ENCODE measurements at places on chromosomes 5 and 9.
A peak's percentile ranks its signal among the peaks of the same experiment; 100 is the strongest.

DNA sequence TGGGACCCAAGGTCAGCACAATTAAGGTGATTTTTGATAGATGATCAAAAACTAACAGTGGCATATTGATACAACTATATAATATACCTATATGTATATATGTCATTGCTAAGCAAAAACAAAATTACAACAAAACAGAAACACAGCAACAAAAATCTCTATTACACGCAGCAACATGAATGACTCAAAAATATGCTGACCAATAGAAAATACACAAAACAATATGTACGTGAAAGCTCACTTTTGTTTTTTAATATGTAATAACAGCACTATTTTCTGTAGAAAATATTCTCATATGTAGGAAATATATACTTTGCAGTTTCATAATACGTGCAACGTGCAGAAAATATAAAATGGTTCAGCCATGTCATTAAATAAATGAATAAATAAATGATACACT is 1985.7 kb upstream of the CDH9 start:
- no peak for DNase-seq

GRCh38 chr5:155017610-155018009 is 4.1 kb downstream of the KIF4B start:
- no peak for DNase-seq

- DNase-seq, result no peak
Observed at GRCh38 chr5:80092486-80093107, 57.4 kb downstream of the THBS4 start.

- no peak for DNase-seq
Observed at GRCh38 chr9:105912157-105912862, 218.0 kb downstream of the TMEM38B start.

- peak; percentile 42 for DNase-seq
Observed at GRCh38 chr5:44332285-44332971, 56.8 kb downstream of the FGF10 start.

DNA sequence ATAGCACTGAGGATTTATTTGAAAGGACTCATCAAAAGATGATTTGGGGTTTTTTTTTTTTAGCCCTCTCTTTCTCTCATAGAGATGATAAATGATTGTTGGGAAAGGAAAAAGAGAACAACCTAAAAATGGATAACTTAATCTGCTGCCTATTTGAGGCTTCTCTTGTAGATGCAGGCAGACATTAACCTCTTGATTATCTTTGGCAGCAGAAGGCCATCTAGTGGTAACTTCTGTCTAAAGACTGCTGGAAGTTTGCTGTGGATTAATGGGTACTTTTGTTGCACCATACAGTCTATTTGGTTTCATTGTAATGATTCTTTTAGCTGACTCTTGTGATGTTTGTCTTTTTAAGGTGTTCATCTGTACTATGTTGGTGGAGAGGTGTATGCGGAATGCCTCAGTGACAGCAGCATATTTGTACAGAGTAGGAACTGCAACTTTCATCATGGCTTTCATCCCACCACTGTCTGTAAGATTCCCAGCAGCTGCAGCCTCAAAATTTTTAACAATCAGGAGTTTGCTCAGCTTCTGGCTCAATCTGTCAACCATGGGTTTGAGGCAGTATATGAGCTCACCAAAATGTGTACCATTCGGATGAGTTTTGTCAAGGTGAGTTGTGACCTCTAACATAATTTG is 18.8 kb downstream of the SMIM32 start:
- DNase-seq, result peak; percentile 54

- DNase-seq, result no peak
Observed at GRCh38 chr5:179908528-179908927, 831 bp upstream of the TBC1D9B start.

- DNase-seq, result peak; percentile 24
Observed at GRCh38 chr9:78074385-78075291, 43.0 kb upstream of the GNAQ start.

- no peak for DNase-seq
Observed at GRCh38 chr5:68377733-68378132, 162.2 kb downstream of the PIK3R1 start.

- DNase-seq, result peak; percentile 53
Observed at GRCh38 chr5:120055858-120056257, 408.2 kb upstream of the PRR16 start.

- DNase-seq, result peak; percentile 40
Observed at GRCh38 chr9:31119890-31120454, 1264.5 kb upstream of the ACO1 start.

GRCh38 chr9:130138791-130139190 is 33.4 kb upstream of the NCS1 start:
- peak; percentile 79 for DNase-seq

DNA sequence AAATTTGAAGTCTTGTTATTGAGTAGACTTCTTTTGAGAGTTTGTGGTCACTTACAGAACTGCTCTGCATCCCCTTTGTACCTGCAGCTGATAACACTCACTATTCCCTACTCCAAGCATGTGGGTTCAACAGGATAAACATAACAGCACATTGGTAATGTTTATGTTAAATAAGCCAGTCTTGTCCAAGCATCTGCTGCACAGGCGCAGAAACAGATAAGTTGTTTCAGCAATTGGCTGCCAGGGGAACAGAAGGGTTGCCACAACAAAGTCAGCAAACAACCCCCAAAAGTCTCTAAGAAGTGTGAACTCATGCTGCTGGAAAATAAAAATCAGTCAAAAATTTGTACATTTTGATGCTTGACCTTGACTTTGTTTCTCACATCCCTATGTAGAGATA is 174.6 kb downstream of the GDNF start:
- DNase-seq, result peak; percentile 11

DNA sequence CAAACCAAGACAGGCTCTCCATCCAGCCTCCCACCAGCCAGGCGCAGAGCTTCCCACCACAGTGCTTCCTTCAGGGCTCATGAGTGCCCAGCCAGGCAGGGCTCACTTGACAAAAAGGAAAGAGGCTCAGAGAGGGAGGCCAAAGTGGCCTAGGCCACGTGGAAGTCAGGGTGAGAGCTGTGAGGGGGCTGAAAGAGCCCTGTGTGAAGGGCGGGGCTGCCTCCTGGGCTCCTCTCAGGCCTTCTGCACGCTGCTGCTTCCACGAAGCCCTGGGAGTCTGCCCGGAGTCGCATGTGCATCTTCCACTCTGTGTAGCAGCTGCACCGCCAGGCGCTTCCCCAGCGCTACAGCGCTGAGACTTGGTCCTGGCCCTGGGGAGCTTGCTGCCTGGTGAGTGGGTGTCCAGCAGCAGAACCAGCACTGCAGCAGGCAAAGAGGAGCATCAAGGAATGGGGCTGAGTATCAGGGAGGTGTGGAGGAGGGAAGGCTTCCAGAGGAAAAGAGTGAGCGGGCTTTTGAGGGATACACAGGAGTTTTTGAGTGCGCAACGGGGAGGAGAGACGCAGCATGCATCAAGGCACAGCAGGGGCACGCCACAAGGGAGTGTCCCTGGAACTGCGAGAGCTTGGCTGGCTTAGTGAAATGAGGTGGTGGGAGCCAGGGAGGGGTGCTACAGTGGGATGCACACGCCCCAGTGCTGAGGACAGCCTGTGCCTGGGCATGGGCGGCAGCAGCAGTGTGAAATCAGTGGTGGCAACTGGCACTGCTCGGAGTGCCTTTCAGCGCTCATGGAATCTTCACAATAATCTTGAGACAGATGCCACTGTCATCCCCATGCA is 178.0 kb downstream of the GAPVD1 start:
- no peak for DNase-seq

DNA sequence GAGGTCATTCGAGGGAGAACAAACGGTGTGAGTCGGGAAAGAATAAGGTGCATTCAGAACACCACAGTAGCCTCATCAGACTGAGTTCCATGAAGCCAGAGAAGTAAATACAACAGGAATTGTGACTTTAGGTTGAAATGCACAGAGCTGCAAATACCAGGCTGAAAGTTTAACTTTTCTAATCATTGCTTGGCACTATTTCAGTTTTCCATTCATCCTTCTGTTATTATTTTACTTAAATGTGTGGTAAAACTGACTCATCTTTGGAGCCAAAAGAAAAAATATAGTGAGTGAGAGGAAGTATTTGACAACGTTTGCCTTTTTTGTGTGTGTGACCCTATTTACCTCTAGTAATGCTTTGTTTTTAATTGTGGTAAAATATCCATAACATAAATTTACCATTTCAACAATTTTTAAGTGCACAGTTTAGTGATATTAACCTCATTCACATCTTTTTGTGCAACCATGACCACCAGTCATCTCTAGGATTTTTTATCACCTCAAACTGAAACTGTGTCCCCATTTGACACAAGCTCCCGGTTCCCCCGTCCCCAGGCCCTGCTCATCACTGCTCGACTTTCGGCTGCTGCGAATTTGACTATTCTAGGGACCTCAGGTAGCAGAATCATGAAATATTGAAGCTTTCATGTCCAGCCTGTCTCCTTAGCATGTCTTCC is 166.8 kb downstream of the HSD17B3 start:
- DNase-seq, result peak; percentile 78

DNA sequence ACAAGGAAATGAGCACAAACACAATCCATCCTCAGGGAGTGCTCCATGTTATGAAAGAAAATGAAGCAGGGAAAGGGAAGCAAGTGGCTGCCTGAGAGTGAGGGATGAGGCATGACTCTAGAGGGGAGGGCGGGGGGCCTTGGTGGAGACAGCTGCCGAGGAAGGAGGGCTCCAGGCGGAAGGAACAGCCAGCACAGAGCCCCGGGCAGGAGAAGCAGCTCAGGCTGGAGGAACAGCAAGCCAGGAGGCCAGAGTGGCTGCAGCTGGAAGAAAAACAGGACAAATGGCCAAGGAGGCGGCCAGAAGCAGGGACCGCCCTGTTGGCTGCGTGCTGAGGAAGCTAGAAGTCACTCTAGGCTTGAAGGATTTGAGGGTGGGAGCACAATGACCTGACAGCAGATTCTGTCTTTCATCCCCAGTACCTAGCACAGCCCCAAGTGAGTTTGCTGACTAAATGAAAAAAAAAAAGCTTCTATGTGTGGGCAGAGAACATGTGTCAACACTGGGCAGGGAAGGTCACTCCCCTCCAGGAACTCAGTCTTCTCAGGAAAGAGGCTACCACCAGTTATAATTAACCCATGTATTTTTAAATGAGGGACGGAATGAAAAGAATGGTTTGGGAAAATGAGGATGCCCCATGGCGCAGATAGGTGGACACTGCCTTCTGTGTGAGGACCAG is 142.8 kb downstream of the DCP2 start:
- no peak for DNase-seq

DNA sequence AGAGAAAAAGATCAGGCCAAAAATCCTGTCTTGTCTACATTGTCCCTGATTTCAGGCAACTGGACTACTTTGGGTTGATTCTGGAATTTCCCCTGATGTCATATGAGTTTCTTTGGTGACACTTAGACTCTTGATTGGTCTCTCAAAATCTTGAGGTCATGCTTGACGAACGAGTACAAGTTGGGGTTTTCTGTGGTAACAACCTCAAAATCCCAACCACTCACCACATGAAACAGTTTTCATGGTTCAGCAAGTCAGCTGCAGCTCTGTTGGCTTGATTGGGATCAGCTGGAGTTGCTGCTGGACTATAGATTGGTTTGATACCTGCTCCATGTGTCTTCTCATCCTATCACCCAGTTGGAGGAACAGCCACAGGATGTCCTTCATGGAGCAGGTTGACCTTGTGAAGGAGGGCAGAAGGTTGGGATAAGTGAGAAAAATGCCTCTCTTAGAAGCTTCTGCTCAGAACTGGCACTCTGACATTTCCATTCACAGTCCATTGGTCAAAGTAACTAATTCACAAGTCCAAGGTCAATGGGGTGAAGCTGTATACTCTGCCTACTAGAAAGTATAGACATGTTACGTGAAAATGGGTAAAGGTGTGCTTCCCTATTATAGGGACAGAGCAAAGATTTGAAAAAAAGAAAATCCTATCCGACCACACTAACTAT is 284.5 kb downstream of the SH3GL2 start:
- DNase-seq, result no peak

DNA sequence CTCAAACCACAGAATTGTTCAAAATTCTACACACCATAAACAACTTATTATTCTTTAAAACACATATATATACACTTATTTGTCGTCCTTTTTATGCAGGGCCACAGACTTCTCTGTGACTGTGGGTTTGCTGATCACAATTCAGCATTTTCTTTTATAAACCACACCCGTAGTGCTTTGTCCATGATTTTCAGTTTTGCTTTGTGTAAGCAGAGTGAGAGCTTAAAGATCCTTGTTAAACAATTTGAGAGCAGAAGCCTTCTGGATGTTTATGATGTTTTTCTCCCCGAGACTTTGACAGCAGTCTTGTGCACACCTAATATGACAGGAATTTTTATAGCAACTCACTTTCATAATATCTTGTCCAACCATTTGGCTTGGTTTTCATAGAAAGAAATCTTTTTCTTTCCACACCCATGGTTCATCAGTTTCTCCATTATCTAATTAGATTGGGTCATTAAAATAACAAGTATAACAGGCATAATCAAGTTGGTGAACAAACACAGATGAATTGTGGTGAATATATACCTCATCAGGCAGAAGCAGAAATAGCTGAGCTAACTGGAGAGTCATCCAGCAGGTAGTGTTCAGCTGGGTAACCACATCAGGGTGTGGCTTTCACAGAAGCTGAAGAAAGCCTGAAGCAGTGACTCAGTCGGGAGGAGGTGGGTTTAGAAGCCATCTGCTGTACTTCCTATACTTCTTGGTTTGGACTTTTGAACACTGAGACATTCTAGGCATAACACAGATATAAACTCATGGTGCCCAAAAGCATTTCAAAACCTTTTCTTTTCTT is 232.8 kb downstream of the DOCK8 start:
- DNase-seq, result no peak

GRCh38 chr5:132714456-132715307 is 22.7 kb downstream of the KIF3A start:
- DNase-seq, result peak; percentile 9

GRCh38 chr5:74375271-74375670 is 265.3 kb downstream of the ENC1 start:
- no peak for DNase-seq

GRCh38 chr5:157924490-157924889 is 65.5 kb upstream of the CLINT1 start:
- DNase-seq, result no peak

GRCh38 chr9:87282538-87282937 is 215.1 kb upstream of the DAPK1 start:
- peak; percentile 46 for DNase-seq

DNA sequence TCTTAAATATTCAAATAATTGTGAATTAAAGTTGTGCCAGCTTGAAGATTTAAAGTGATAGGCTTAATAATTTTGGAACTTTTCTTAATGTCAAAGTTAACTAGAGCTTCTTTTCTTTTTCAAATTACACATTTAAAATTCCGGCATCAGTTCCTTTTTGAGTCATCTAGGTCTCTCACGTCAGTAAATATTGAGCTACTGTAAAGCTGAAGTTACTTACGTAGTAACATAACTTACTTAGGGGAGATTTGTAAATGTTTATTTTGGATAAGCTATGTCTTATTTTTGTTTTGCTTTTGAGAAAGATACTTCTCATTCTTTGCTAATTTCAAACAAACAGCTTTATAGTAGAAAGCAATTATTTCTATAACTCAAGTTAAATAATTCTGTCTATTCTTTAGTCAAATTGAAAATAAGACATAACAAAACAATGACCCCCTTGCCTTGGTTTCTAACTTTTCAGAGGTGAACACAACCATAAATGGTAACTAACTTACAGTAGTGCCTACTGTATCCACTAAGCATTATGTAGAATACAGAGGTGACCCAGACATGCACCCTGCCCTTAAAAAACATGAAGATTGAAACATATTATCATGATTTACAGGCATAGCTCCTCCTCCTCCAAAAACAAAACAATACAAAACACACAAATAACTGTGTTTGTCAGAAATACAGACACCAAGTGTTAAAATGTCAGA is 29.8 kb downstream of the CD274 start:
- no peak for DNase-seq

- peak; percentile 5 for DNase-seq
Observed at GRCh38 chr9:6739218-6739617, 18.6 kb upstream of the KDM4C start.

GRCh38 chr5:139885172-139885856 is 89.7 kb downstream of the PSD2 start:
- no peak for DNase-seq

GRCh38 chr9:109264877-109265587 is 55.8 kb downstream of the EPB41L4B start:
- peak; percentile 24 for DNase-seq

All from fibroblast of skin of back (primary cell).